ENCODE measurements at places on chromosomes 4 and X.

- DNase-seq = no peak
Measured at GRCh38 chrX:13622401-13622964, 30.5 kb upstream of the TCEANC start.

GRCh38 chrX:23900220-23900797 lies 7.4 kb downstream of the APOO start:
- no peak for DNase-seq

DNA sequence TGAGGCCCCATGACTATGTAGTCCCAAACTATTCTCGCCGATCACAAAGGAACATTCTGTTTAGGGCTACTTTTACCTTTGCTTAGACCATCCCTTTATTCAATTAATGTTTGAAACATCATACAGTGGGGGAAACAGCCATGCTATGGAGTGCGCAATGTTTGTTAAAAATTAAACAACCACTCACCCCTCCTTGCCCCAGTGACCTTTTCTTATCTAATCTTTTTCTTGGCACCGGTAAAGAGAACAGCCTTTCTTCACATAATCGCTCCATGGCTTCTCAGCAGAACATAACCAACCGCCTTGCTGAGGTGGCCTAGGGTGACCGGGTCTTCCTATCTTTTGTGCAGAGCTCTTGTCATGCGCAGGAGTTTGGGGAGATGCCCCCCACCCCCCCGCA lies 152.6 kb downstream of the VCX3A start:
- no peak for DNase-seq

DNA sequence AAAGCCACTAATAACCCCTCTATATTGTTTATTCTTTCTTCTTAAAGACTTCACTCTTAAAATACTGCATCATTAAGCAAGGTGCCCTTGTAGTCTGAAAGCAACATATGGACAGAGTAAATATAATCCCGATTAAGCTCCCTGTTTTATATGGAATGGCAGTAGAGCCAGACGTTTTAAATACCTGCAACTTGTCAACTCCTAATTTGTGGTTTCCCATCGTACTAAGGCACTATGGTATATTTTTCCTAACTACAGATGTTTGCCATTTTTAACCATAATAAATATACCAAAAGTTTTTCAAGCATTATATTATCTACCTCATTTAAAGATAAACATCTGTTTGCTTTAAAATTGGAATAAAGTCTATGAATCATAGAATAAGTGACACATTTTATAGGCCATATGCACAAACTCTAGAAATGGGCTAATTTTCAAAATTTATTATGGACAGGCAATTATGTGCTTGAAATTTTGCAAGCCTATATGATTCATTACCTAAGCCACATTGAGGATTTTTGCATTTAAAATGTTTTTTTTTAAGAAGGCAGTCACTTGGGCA lies 194.6 kb downstream of the FRMPD4 start:
- no peak for DNase-seq

GRCh38 chrX:72273718-72274117 lies 3.3 kb downstream of the RPS4X start:
- no peak for DNase-seq

- no peak for DNase-seq
Measured at GRCh38 chr4:123974386-123975149, 578.0 kb downstream of the SPRY1 start.

- no peak for DNase-seq
Measured at GRCh38 chr4:132346016-132346415, 803.1 kb upstream of the PCDH10 start.
